ENCODE measurements at places on chromosomes 4 and X. TPM values are rescaled to one million over a fixed set of nuclear protein-coding genes. Genes with fewer than 3 reads are reported as not detected.
A peak's percentile ranks its signal among the peaks of the same experiment; 100 is the strongest.

DNA sequence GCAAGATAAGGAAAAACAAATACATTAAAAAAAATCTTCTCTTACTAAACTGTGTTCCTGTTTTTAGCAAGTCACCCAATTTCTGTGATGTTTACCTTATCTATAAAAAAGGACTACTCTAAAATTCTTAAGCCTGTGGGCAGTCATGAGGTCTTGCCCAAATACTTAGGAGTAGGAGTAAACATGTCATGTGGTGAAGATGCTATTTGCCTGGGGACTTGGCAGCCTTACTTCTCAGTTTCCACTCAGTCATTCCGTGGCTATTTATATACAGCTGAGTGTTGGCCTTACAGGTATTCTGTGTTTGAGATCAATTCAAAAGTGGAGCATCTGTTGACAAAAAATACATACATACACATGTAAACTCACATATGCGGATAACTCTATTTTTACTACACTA lies 89.9 kb upstream of the TLR2 start:
- no peak for DNase-seq

DNA sequence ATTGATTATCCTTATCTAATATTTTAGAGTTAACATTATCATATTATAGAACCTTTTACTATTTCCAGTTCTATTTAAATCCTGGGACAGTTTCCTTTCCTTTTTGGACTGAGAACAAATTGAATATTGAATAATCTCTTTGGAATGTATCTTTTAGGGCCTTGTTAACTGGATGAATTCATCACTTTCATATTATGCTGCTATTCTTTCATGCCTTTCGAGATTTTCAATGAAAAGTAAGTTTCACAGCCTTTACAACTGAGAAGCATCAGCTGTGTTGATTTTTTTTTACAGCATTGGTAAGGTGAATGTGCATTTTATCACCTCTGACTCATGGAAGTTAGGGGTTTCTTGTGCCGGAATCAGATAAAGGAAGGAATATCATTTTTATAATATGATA lies 39.6 kb downstream of the PDLIM5 start:
- DNase-seq: no peak

DNA sequence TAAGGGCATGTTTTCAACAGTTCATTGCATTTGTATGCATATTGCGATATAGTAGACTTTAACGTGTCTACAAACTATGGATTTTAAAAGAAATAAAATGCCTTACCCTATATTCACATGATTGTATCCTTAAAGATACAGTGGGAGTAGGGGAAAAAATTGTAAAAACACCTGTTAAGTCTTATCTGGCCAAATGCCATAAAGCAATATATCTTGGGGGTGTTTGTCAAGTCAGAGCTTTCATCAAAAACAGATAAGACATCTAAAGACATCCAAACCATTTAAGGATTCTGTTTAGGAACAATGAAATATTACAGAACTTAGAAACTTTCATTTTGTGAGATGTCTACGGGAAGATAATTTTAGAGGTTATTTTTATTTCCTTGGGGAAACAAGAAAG lies 152.3 kb downstream of the AASDH start:
- DNase-seq: no peak

- DNase-seq: no peak
Measured at GRCh38 chr4:181372014-181372413, 871.2 kb upstream of the TENM3 start.

- DNase-seq: peak; percentile 45
Measured at GRCh38 chrX:153900831-153901752, 3.4 kb upstream of the AVPR2 start.

- no peak for DNase-seq
Measured at GRCh38 chrX:4320436-4320947, 607.0 kb upstream of the PRKX start.

The ZAR1 gene
- not detected for polyA plus RNA-seq

The ADH1A gene
- polyA plus RNA-seq: not detected
